ENCODE measurements at places on chromosomes 16 and 17.

DNA sequence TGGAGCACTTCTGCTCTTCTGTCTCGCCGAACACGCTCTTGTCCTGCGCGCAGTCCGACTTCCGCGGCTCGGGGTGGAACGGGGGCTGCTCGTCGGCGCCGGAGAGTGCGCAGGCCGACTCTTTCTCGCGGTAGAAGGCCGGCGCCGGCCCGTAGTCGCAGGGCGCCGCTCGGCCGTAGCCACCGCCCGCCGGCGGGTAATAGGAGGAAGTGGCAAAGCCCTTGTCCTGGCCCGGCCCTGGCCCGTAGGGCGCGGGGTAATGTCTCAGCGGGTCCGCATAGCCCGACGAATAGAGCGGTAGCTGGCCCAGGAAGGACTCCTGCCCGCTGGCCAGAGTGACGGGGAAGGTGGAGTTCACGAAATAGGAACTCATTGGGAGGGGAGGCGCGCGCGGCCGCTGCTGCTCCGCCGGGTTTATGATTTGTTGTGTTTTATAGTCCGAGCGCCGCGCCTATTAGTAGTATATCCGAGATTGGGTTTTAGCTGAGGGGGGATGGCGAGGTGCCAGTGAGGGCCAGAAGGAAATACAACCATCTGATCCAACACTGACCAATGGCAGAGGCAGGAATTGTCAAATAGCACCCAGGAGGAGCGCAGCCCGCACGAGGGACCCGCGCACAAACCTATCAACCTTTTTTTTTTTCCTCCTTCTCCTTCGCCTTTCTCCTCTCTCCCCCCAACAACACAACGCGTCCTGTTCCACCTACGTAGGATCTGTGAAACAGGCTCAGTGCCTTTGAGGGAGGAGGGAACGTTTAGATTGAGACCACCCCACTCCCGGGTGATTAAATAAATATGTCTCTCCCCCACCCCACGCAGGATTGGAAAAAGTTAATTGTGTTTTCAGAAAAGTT lies 4.4 kb upstream of the HOXB5 start:
- DNase-seq: peak; percentile 57

- DNase-seq: no peak
Observed at GRCh38 chr17:47931848-47932247, 9.5 kb upstream of the PNPO start.

DNA sequence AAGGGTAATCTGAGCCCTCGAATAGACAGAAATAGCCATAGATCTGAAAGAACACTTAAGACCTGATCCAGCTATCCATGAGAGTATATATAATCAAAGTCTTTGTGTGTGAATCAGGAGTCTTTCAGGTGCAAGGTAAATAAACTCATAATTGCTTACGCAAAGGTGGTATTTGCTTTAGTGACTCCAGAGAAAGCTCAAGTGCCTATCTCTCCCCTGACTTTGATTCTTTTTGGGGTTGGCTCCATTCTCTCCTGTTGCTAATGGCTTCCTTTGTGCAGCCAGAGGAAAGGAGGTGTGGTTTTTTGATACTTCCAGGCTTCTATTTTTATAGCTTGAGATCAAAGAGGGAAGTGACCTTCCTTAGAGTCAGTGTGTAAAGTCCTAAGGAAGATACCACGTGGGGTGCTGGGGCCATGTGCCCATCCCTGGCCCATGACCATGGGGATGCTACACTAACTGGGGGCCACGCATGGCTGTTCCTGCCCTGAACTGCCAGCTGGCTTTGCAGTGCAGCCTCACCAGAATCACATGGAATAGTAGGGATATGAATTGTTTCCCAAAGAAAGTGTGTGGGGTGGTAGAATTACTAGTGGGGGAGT lies 45.8 kb downstream of the TENT4B start:
- DNase-seq: no peak

DNA sequence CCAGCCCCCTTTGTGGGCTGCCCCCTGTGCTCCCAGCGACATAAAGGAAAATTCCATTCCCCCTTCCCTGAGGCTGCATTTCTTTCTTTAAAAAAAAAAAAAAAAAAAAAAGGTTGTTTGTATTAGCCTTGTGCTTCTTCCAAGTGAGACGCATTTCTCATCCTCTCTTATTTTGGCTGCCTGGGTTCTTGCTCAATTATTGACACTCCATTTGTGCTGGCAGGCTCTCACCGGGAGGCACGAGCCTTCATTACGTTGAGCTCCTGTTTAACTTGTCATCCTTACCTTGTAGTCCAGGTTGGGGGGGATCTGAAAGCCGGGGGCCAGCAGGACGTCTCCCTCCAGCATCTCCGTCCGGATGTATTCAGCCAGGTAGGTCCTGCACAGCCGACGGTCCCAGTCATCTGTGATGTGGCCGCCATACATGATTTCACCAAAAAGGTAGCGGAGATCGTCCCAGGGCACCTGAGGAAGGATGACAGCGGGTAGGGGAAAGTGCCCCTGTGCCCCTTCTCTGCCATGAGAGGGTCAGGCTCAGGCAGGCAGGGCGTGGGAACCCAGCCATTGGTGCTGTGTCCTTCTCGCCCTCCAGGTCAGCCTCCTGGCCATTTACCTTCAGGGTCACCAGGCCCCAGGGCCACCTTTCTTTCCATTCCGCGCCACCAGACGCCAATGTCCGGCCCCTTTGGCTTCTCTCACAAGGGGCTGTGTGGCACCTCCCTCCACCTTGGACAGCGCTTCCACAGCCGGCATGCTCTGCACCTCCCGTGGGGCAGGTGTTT lies 50.6 kb downstream of the PGS1 start:
- no peak for DNase-seq

DNA sequence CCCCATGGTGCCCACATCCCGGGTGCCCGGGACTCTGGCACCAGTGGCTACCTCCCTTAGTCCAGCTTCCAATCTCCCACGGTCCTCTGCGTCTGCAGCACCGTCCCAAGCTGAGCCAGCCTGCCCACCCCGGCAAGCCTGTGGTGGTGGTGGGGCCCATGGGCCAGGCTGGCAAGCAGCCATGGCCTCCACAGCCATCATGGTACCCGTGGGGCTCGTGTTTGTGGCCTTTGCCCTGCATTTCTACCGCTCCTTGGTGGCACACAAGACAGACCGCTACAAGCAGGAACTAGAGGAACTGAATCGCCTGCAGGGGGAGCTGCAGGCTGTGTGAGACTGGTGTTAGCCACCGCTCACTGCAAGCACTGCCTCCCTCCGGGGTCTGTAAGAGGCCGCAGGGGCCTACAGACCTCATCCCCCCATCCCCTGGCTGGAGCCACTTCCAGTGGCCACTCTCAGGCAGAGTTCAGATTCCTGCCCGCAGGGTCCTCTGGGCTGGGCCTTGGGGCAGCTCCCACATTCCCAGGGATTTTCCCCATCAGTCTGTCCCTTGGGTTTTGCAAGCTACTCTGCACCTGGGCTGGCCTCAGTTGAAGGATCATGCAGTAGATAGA lies 3.9 kb upstream of the SETD1A start:
- DNase-seq: peak; percentile 82

DNA sequence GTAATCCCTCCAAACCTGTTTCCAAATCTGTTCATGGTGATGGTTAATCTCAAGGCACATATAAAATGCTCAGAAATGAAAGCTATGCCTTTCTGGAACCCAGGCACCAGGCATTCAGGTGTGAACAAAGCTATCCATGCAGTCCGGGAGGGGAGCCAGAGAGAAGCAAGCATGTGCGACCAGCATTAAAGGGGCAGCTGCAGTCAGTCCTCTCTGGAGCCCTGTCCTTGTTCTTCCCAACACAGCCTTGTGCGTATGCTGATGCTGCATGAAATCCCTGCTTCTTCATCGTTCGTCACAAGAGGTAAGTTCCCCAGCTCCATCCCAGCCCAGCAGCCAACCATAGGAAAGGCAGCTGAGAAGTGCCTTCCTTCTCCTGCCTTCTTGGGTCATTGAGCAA lies 148.7 kb downstream of the GRIN2A start:
- DNase-seq: peak; percentile 18

DNA sequence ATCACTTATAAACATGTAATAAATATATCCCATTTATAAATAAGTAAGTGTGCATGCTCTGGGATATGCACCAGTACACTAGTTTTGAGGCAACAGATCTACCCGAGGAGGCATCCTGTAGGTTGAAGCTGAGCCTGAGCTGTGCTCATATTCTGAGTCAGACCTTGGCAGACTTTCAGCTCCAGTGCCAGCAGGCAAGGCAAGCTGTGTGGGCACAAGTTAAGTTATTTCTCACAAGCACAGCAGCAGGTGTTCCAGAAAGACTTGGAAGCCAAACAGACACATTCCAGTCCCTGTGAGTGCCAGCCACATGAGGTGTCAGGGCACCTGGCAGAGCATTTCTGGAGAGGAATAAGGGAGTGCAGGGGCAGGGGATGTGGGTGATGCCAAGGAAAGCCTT lies 1.3 kb upstream of the CLEC19A start:
- DNase-seq: no peak

DNA sequence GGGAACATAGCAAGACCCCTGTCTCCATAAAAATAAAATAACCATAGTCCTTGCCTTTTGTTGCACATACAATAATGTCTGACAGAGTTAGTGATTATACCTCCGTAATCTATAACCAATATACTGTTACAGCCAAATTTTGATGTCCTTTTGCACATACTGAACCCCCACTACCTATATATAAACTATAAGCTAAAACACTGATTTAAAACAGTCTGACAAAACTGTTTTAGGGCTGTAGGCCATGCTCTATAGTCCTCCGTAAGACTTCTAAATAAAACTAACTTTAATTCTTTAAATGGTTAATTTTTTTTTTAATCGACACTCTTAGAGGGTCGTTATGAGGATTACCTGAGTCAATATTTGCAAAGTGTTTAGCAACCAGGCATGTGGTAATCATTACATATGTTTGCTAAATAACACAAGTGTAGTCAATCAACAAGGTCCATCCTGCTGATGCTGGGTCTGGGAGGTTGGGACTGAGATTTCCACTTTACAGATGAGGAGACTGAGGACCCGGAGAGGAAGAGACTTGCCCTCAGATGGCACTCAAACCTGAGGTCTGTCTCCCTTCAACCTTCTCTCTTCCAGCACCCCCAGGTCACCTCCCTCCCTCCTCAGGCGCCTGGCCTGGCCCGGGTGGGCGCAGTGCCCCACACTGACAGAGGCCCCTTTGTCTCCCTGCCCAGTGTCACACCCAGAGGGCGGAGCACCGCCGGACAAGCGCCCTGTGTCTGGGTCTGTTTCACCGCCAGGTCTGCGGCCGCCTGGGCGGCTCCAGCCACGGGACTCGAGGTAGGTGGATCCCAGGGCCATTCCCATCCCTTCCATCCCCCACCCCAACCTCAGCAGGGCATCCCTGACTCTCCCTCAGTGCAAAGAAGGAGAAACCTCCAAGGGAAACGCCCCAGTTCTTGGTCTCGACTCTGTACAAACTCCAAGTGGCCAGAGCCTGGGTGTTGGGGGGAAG lies 10.3 kb downstream of the ZNF385C start:
- DNase-seq: no peak

- DNase-seq: no peak
Observed at GRCh38 chr16:1615761-1616160, 3.6 kb downstream of the CRAMP1 start.

- DNase-seq: no peak
Observed at GRCh38 chr17:9226794-9227135, 205.5 kb downstream of the NTN1 start.

DNA sequence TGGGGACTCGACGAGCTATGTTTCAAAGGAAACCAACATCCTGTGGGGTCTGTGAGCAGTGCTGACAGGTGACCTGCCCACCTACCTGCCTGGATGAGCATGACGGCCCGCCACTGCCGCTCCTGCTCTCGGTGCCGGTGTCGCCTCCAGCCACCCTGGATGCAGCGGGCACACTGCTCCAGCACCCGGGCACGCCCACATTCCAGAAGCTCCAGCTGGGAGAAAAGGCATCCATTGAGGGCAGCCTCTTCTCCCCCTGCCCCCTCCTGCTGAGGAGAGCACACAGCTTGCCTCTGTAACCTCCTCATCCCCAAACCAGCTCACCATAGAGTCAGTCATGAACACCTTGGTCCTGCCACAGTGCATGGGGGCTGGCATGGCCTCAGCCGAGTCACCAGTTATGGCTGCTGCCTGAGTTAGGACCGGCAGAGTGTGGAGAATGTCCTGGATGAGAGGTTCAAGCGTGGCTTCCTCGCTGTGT lies 14.3 kb downstream of the ZNHIT3 start:
- no peak for DNase-seq

- DNase-seq: peak; percentile 76
Observed at GRCh38 chr17:56819431-56820145, 14.1 kb downstream of the C17orf67 start.

DNA sequence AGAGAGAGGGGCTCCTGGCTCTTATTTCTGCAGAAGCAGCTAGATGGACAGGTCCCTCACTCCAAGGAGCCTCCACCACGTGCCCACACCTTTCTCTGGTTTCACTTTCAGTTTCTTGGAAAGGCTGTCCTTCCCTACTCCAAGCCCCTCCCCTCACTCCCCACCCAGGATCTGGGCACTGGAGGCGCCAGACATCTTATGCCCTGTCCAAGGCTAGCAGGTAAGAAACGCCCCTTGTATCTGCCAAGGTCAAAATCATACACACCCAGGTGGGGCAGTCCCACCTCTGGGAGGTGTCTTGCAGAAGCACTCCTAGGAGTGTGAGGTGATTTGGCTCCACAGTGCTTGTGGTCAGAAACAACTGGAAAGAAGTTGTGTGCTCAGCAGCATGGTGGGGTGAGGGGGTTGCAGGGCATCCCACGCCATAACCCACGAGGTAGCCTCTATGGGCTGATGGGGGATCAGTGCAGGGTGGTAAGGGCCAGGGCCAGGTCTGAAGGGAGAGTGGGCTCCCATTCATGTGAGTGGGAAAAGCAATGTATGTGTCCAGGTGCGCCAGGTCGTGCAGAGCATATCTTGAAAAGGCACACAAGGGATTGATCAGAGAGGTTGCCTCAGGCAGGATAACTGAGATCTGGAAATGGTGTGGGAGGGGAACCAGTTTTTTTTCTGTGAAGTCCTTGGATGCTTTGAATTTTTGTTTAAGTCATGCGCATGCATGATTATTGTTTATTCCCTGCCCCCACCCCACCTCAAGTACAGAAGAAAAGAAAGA lies 31.8 kb upstream of the PRM1 start:
- no peak for DNase-seq

DNA sequence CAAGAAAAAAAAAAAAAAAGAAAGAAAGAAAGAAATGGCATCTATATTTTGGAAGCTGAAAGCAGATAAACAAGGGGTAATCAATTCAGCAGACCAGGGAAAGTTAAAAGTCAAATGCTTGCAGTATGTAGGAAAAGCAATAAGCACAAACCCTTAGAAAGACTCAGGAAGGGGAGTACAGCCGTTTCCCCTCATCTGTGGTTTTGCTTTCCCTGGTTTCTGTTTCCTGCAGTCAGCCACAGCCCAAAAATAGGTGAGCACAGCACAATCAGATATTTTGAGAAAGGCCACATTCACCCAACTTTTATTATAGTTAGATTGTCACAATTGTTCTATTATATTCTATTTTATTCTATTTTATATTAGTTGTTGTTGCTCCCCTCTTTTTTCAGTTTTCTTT lies 14.4 kb upstream of the ALOX12 start:
- no peak for DNase-seq

DNA sequence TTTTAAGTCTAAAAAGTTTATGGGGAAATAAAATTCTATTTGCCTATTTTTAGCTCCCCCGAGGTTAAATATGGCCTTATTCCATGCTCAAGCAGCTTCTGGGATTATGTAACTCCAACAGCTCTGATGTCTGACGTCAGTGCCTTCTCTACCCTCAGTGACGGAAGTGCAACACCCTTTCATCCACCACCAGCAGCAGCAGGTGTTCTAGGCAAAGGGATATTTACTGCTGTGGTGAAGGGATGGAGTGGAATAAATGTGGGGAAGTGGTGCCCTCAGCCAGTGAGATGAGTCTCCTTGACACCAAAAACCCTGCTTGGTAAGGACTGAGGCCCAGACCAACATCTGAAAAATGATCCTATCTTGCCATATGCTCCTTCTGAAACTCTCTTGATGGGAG lies 247.4 kb downstream of the SHISA9 start:
- no peak for DNase-seq

All from nephron progenitor cell (in vitro differentiated cells).